Activated T-helper 1 cell treated with anti-CD3 and anti-CD28 coated beads, Interleukin-12 subunit alpha, Interleukin-12 subunit beta, Interleukin-2, Interleukin-4 antibody, amounts not matched to agents 30 ng/mL and 10 ng/mL and 1 ng/mL, durations not matched to agents 14 hours and 24 hours and 36 hours (primary cell): ENCODE measurements at places on chromosomes 1 and 21. TPM values are rescaled to one million over a fixed set of nuclear protein-coding genes. Genes with fewer than 3 reads are reported as not detected.

DNA sequence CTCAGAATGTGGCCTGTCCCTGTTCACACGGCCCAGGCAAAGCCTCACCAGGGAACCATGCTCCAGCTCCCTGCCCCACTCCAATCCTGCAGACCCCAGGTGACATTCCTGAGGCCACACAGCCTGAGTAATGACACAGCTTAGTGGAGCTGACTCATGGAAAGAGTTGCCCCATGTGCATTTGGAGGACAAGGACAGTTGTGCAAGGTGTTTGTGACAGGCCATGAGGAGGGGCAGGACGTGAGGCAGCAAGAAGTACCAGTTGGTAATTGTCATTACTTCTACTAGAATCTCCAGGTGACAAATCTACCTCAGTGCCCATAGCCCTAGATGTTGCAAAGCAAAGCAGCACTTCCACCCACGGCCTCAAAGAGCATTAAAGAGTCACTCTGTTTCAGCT is 15.2 kb downstream of the PRR9 start:
- no peak overlapping the region for H3K27ac ChIP-seq
- H3K4me3 ChIP-seq = no peak overlapping the region
- no peaks in the 10 kb centered on the region for H3K4me1 ChIP-seq
- H3K36me3 ChIP-seq = no peaks in the 10 kb centered on the region
- no peak for DNase-seq

- H3K4me1 ChIP-seq = peaks cover 9% of the 10 kb centered on the region
- no peak overlapping the region for H3K27ac ChIP-seq
- peaks cover 23% of the 10 kb centered on the region for H3K27me3 ChIP-seq
- peak; percentile 29 for DNase-seq
These were observed 65.5 kb upstream of the CR1L start for GRCh38 chr1:207579436-207579799.

GRCh38 chr1:8443558-8444194 is 125.8 kb downstream of the SLC45A1 start:
- H3K27ac ChIP-seq = no peak overlapping the region
- peaks cover 16% of the 10 kb centered on the region for H3K36me3 ChIP-seq
- peaks cover 21% of the 10 kb centered on the region for H3K4me1 ChIP-seq

DNA sequence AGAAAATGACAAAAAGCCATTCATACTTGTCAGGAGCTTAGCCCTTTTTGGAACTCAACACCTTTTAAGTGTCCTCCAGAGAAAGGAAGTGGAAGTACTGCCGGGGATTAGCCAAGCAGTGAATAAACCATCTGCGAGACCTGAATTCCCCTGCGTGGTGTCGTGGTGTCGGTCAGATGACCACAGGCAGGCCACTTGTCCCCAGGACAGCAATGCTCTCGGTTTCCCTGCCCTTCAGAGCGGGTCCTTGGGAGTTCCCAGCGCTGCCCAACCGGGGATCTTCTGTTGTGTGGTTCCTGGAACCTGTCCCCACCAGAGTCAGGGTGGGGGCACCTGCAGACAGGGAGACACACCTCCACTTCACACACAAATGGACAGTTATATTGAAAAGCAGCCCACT is 9.2 kb downstream of the GPR157 start:
- peaks cover 1% of the 10 kb centered on the region for H3K27me3 ChIP-seq
- H3K36me3 ChIP-seq = no peaks in the 10 kb centered on the region
- H3K27ac ChIP-seq = no peak overlapping the region

DNA sequence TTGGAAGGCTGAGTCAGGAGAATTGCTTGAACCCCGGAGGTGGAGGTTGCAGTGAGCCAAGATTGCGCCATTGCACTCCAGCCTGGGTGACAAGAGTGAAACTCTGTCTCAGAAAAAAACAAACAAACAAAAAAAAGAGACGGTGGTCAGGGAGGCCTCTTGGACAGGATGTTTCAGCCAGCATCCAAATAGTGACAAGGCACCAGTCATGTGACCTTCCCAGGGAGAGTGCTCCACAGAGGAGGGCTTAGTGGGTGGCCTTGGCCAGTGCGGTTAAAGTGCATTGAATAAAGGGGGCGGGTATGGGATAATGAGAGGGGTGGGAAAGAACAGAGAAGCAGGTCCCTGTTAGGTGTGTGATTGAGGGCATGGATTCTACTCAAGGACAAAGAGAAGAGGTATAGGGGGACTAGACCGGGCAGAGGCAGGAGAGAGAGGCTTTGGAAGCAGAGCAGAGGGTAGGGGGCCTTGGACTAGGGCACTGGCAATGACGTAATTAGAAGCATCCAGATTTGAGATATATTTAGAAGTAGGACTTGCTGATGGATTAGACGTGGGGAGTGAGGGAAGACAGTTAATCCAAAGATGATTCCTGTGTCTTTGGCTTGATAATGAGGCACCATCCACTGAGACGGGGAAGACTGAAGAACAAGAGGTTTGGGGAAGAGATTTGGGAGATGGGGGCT is 12.0 kb upstream of the RYR2 start:
- no peak overlapping the region for H3K27ac ChIP-seq
- H3K36me3 ChIP-seq = no peaks in the 10 kb centered on the region
- DNase-seq = no peak
- H3K4me3 ChIP-seq = no peak overlapping the region

DNA sequence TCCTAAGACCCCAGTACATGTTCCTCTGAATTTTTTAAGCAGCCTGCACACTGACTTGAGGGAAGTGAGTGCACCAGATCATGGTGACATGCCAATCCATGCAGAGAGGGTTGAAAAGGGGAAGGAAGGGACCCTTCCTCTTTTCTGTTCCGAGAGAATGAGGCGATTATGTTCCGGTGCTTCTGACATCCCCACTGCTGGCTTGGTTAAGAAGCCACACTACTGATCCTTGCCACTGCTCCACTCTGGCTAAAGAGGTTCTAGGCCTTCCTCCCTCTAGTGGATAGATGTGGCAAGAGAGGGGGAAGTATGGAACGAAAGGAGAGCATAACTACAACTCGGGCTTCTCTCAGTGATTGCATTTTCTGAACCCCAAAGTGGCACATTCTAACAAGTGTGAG is 1.8 kb upstream of the CYB5R1 start:
- peaks cover 11% of the 10 kb centered on the region for H3K27me3 ChIP-seq
- no peak overlapping the region for H3K27ac ChIP-seq
- DNase-seq = peak; percentile 20
- H3K4me3 ChIP-seq = peak overlapping the region; percentile 48
- peaks cover 35% of the 10 kb centered on the region for H3K4me1 ChIP-seq

- peaks cover 20% of the 10 kb centered on the region for H3K4me1 ChIP-seq
- no peaks in the 10 kb centered on the region for H3K27me3 ChIP-seq
- no peak overlapping the region for H3K27ac ChIP-seq
- H3K36me3 ChIP-seq = no peaks in the 10 kb centered on the region
- no peak for DNase-seq
- H3K4me3 ChIP-seq = no peak overlapping the region
These were observed 15.6 kb upstream of the THEMIS2 start for GRCh38 chr1:27856561-27857343.

- no peaks in the 10 kb centered on the region for H3K36me3 ChIP-seq
- H3K27ac ChIP-seq = no peak overlapping the region
- no peaks in the 10 kb centered on the region for H3K4me1 ChIP-seq
- no peak overlapping the region for H3K4me3 ChIP-seq
These were observed 102.0 kb upstream of the VANGL1 start for GRCh38 chr1:115539736-115540135.

- no peaks in the 10 kb centered on the region for H3K4me1 ChIP-seq
- no peak for DNase-seq
- no peak overlapping the region for H3K4me3 ChIP-seq
- H3K36me3 ChIP-seq = peaks cover 50% of the 10 kb centered on the region
- peaks cover 3% of the 10 kb centered on the region for H3K27me3 ChIP-seq
- no peak overlapping the region for H3K27ac ChIP-seq
These were observed 51.3 kb downstream of the DHRS3 start for GRCh38 chr1:12566484-12567287.

GRCh38 chr1:58266242-58266641 is 280.3 kb downstream of the OMA1 start:
- H3K36me3 ChIP-seq = no peaks in the 10 kb centered on the region
- H3K27me3 ChIP-seq = no peaks in the 10 kb centered on the region
- no peak overlapping the region for H3K4me3 ChIP-seq

GRCh38 chr1:27526569-27527222 is 36.7 kb upstream of the WASF2 start:
- no peaks in the 10 kb centered on the region for H3K27me3 ChIP-seq
- peaks cover 66% of the 10 kb centered on the region for H3K4me1 ChIP-seq
- no peak for DNase-seq
- peaks cover 2% of the 10 kb centered on the region for H3K36me3 ChIP-seq

DNA sequence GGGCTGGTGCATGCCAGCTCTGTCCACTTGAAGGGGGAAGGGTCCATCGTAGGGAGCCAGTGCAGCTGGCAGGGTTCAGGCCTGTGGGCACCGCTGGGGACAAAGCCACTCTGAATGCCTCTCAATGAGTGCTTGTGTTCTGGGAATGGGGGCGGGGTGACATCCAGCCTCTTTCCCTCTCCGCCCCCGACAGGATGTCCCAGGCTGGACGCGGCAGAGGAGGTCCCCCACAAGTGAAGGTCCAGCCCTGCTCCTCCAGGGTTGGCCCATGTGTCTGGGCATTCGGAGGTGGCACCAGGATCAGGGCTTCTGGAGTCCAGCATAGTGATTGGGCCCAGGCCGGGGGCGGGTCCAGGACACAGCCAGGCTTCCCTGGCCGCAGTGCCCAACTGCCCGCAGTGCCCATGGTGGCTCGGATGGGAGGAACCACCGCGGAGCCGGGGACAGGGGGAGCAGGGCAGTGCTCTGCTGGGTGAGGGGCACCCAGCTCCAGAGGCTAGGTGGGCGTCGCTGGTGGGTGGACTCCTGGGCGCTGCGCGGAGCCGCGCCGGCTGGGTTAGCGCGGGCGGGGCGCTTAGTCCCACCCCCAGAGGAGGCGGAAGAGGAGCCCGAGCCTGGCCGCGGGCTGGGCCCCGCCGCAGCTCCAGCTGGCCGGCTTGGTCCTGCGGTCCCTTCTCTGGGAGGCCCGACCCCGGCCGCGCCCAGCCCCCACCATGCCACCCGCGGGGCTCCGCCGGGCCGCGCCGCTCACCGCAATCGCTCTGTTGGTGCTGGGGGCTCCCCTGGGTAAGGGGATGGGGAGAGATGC is at the start of gene SHISA4:
TSS of gene SHISA4 (plus strand) at position 617 of the 808 bp plus-strand sequence. CDS start at position 714, 97 bp downstream.
- peaks cover 30% of the 10 kb centered on the region for H3K27me3 ChIP-seq
- no peaks in the 10 kb centered on the region for H3K4me1 ChIP-seq
- peak; percentile 9 for DNase-seq
- H3K36me3 ChIP-seq = no peaks in the 10 kb centered on the region

DNA sequence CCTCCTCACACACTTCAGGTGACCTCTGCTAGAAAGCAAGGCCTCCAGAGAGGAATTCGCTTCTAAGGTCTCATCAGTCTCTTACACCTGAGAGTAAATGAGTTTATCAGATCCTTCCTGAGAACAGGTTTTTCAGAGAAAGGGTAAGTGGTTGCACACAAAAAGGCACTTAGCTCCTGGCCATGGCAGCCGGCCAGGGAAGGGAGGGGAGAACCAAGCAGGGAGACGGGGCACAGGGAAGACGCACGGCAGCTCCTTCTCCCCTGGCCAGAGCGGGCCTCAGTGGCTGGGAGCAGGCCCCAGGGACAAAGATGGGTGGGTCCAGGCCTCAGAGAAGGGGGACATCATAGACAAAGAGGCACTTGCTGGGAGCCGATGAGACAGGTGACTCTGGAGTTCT is 3.6 kb upstream of the TNNT2 start:
- H3K4me3 ChIP-seq = no peak overlapping the region
- no peaks in the 10 kb centered on the region for H3K4me1 ChIP-seq
- peaks cover 4% of the 10 kb centered on the region for H3K27me3 ChIP-seq
- no peak for DNase-seq

- no peak overlapping the region for H3K4me3 ChIP-seq
- H3K27me3 ChIP-seq = no peaks in the 10 kb centered on the region
- no peak for DNase-seq
- H3K36me3 ChIP-seq = peaks cover 3% of the 10 kb centered on the region
- peaks cover 40% of the 10 kb centered on the region for H3K4me1 ChIP-seq
These were observed 36.2 kb upstream of the TNFRSF1B start for GRCh38 chr1:12130466-12131130.

- peaks cover 3% of the 10 kb centered on the region for H3K36me3 ChIP-seq
- H3K4me1 ChIP-seq = peaks cover 80% of the 10 kb centered on the region
- H3K27me3 ChIP-seq = no peaks in the 10 kb centered on the region
- peak overlapping the region; percentile 93 for H3K4me3 ChIP-seq
- peak overlapping the region; percentile 83 for H3K27ac ChIP-seq
These were observed 1.8 kb downstream of the PTTG1IP start for GRCh38 chr21:44871576-44872269.

- peaks cover 41% of the 10 kb centered on the region for H3K36me3 ChIP-seq
- no peak for DNase-seq
- no peak overlapping the region for H3K27ac ChIP-seq
- peaks cover 16% of the 10 kb centered on the region for H3K4me1 ChIP-seq
- H3K27me3 ChIP-seq = no peaks in the 10 kb centered on the region
These were observed 13.8 kb downstream of the RBM34 start for GRCh38 chr1:235147269-235147668.

GRCh38 chr1:53703174-53703573 is 35.8 kb downstream of the GLIS1 start:
- H3K27me3 ChIP-seq = peaks cover 13% of the 10 kb centered on the region
- no peak for DNase-seq
- no peaks in the 10 kb centered on the region for H3K36me3 ChIP-seq
- no peak overlapping the region for H3K4me3 ChIP-seq
- no peaks in the 10 kb centered on the region for H3K4me1 ChIP-seq
- no peak overlapping the region for H3K27ac ChIP-seq

GRCh38 chr1:5993556-5994491 is 1.6 kb upstream of the NPHP4 start:
- peak overlapping the region; percentile 98 for H3K27ac ChIP-seq
- H3K4me3 ChIP-seq = peak overlapping the region; percentile 95
- H3K27me3 ChIP-seq = no peaks in the 10 kb centered on the region

DNA sequence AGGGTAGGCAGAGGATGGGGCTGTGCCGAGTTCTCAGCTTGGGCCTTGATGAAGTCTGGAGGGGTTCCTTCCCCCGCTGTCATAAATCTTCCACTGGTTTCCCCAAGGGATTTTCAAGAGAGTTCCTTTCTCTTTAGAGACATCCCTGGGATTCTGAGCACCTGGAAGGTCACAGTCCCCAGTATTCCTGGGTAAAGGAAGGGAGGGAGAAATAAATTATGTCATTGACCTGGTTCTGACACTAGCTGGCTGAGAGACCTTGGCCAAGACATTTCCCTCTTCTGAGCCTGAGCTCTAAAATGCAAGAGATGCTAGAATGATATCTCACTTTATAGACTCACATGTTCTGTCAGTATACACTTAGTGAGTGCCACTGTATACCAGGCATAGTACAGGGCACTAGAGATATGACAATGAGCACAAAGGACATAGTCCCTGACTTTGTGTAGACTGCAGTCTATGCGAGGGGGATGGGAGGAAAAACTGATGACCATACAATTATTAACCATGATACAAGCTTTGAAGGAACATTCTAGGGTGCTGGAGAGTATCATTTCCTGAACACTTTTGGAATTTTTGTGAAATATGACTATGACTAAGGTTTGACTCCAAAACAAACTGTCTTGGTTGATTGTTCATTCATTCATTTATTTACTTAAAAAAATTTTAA is 165.8 kb upstream of the JUN start:
- no peak overlapping the region for H3K4me3 ChIP-seq
- H3K27me3 ChIP-seq = no peaks in the 10 kb centered on the region
- peaks cover 17% of the 10 kb centered on the region for H3K36me3 ChIP-seq
- no peak overlapping the region for H3K27ac ChIP-seq
- H3K4me1 ChIP-seq = peaks cover 47% of the 10 kb centered on the region

GRCh38 chr1:162361349-162361748 is 15.3 kb downstream of the SPATA46 start:
- H3K4me1 ChIP-seq = no peaks in the 10 kb centered on the region
- H3K27ac ChIP-seq = no peak overlapping the region
- DNase-seq = no peak

UBASH3A gene
- 69.1 and 70.8 TPM in 2 replicates for total RNA-seq

ASB17 gene
- total RNA-seq = not detected in 2 replicates

CLSTN1 gene
- 48.0 and 48.6 TPM in 2 replicates for total RNA-seq

AADACL3 gene
- total RNA-seq = not detected in 2 replicates

VHLL gene
- 0.56 TPM in 1 of 2 replicates, not detected in the other for total RNA-seq

TMPRSS3 gene
- total RNA-seq = 33.7 and 41.3 TPM in 2 replicates
